T-cell (primary cell): ENCODE measurements at places on chromosomes 16 and 17.

DNA sequence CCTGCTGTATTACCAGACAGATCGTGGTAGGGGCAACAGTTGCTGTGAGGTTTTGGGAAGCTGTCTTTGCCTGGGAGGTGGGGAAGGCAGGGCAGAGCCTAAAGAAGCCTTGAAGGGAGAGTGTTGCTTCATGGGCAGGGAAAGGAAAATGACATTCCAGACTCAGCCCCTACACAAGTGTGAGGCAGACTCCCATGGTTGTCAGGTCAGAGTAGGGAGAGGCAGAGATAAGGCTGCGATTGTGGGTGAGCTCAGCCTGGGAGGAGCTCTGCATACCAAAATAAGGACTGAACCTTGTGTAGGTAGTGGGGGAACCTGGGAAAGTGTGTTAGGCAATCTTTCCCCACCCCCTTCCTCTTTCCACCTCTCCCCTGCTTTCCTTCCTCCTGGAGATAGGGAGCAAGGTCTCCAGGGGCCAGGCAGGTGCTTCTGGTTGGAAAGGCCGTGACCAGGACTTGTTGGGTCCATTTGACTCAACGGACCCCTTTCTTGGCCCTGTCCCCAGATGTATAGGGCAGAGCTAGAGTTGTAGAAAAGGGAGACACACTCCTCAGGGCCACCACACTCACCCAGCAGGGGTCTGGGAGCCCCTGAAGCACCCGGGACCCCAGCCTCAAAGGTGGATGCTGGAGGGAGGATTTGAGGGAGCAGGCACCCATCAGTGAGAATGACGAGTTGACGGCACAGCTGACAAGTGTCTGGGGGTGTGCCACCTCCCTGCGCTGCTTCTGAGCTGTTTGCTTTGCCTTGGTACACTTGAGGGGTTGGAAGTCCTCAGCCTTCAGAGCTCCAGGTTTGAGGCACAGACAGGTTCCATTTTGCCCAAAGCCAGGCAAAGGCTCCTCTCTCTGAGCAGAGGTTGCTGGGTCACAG is 18.5 kb upstream of the TOB1 start:
- H3K4me1 ChIP-seq: peaks cover 33% of the 10 kb centered on the region
- H3K4me3 ChIP-seq: no peak overlapping the region
- no peak overlapping the region for H3K27ac ChIP-seq
- H3K27me3 ChIP-seq: no peaks in the 10 kb centered on the region

GRCh38 chr16:11446566-11447119 is 101.4 kb downstream of the RMI2 start:
- no peaks in the 10 kb centered on the region for H3K27me3 ChIP-seq
- DNase-seq: no peak

DNA sequence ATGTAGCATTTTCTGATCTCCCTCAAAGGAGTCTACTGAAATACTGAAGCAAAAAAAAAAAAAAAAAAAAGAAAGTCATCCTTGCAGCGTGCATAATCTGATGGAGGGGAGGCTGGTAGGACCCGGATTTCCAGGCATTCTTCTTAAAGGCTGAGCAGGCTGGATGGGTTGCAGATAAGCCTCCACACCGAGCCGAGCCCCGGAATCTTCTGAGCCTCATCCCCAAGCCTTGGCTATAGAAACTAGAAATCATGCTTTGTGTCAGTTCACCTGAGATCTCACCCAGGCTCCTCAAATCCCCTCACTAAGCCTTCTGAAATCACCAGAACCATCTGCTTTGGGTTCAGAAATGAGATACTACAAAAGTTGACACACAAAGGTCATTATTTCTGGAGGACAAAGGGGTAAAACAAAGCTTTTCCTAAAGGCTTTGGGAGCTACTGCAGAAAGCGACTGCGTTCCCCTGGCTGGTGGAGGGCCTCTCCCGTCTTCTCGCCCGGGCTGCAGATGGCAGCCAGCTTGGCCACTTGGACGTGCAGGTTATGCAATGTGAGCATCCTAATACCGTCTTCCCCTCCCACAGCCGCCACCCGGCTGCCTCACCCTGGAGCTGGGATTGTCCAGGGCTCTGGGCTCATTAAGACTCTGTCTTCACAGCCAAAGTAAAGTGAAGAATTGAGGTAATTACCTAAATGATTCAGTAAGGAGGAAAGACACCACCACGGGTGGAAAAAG is 4.7 kb upstream of the CACNG4 start:
- peaks cover under 1% of the 10 kb centered on the region for H3K4me1 ChIP-seq
- H3K4me3 ChIP-seq: no peak overlapping the region
- no peaks in the 10 kb centered on the region for H3K36me3 ChIP-seq
- DNase-seq: no peak
- no peak overlapping the region for H3K27ac ChIP-seq

GRCh38 chr17:12743046-12743445 is 46.3 kb upstream of the ARHGAP44 start:
- no peak for DNase-seq
- H3K36me3 ChIP-seq: no peaks in the 10 kb centered on the region
- H3K27ac ChIP-seq: no peak overlapping the region
- no peaks in the 10 kb centered on the region for H3K4me1 ChIP-seq
- H3K27me3 ChIP-seq: no peaks in the 10 kb centered on the region
- no peak overlapping the region for H3K4me3 ChIP-seq

GRCh38 chr16:57979006-57979585 is 8.2 kb upstream of the CNGB1 start:
- H3K4me3 ChIP-seq: no peak overlapping the region
- H3K36me3 ChIP-seq: no peaks in the 10 kb centered on the region
- no peak for DNase-seq
- H3K27ac ChIP-seq: no peak overlapping the region

DNA sequence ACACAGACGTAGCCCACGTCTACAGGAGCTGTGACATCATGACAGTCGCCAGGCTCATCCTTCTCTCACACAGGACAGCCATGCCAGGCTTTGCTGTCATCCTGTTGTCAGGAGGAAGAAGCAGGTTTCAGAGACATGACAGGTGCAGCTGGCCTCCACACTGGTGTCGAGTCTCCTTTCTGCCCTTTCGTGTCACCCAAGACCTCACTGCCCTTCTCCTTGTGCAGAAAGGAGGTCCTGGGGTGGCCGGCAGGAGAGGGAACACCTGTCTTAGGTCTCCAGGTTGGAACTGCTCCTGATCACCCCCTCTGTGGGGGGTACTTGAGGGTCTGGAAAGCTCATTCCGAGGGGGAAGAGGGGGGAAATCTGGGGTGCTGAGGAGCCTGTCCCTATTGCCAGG is 41.6 kb upstream of the IRF8 start:
- no peaks in the 10 kb centered on the region for H3K36me3 ChIP-seq
- H3K27me3 ChIP-seq: peaks cover 18% of the 10 kb centered on the region
- no peaks in the 10 kb centered on the region for H3K4me1 ChIP-seq
- no peak overlapping the region for H3K27ac ChIP-seq
- no peak for DNase-seq

- H3K4me1 ChIP-seq: peaks cover 10% of the 10 kb centered on the region
- no peaks in the 10 kb centered on the region for H3K27me3 ChIP-seq
- H3K4me3 ChIP-seq: no peak overlapping the region
These were observed 1.8 kb downstream of the ZNF23 start for GRCh38 chr16:71460236-71460635.

DNA sequence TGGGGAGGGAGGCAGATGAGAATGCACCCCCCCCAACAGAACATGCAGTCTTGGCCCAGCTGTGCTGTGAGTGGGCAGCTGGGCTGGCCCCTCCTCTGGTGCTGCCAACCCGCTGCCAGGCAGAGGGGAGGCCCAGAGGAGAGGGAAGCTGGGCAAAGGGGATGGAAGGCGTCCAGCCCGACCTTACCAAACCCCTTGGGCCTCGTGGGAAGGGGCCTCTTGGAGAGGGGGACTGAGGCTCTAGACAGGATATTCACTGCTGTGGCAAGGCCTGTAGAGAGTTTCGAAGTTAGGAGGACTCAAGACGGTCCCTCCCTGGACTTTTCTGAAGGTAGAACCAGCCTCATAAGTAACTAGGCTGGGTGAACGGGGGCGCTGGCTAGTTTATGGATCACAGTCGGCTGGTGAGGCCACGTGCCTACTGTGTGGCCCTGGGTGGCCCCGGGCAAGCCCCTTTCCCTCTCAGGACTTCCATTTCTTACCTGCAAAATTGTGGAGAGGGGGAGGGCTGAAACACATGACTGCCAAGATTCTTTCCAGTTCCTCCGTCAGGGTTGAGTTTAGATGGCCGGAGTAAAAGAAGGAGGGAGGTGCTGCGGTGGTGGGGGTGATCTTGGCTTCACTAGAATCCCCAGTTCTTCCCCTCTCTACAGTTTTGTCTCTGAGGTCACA is 857 bp upstream of the STAT5A start:
- DNase-seq: peak; percentile 27
- no peaks in the 10 kb centered on the region for H3K36me3 ChIP-seq
- peaks cover 19% of the 10 kb centered on the region for H3K4me1 ChIP-seq

DNA sequence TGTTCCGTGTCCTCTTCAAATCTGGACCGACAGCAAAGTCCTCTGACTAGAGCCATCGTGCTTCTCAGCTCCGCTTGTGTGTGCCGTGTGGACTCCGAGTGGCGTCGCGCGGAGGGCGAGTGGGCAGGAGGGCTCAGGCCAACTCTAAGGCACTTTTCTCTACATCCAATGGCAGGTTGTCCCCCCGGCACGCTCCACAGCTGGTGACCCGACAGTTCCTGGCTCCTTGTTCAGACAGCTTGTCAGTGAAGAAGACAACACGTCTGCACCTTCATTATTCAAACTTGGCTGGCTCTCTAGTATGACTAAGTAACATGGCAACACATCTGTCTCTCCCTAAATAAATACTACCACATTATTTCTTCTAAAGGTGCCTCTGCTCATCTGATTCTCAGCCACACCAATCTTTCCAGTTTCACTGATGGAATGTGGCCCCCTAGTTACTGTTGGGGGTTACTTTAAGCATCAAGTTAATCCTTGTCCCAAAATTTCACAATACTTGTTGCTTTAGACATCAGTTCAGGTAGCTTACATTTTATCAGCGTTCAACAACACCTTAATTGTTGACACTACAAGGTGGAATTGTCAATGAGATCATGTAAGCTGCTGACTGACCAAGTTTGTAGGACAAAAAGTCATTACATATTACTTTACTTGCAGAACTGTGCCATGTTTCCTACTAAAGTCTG is 15.4 kb downstream of the COG1 start:
- H3K36me3 ChIP-seq: peaks cover 58% of the 10 kb centered on the region
- no peak overlapping the region for H3K4me3 ChIP-seq
- no peaks in the 10 kb centered on the region for H3K27me3 ChIP-seq
- no peak overlapping the region for H3K27ac ChIP-seq

DNA sequence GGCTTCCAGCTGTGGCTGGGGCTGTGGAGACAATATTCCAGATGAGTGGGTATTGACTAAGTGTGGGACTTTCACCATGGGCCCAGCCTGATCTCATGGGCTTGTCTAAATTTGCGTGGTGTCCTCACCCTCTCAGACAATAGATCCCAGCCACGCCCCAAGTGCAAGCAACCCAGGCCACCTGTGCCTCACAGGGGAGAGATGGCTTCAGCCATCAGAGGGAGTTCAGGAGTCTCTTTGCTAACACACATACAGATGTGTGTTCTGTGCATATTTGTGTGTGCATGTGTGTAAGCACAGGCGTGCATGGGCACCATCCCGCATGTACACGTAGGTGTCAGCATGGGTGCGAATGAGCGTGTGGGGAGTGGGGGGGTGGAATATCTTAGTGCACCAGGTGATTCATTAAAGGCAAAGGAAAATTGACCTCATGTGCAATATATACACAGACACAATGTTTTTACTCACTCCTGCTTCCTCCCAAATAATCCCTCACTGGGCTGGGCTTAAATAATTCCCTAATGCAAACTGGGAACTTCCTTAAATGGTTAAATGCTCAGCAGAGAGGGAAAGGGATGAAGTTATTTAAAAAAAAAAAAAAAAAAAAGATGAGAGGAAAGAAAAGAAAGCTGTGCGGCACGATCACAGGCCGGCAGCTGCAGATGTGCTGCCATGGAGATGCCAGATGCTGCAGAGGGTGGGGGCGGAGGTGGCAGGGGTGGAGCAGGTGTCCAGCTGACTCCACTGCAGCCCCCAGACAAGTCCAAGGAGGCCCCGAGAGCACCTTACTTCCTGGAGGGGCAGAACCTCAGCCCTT is 24.0 kb upstream of the CDC42EP4 start:
- H3K27ac ChIP-seq: no peak overlapping the region
- no peak for DNase-seq
- no peaks in the 10 kb centered on the region for H3K27me3 ChIP-seq
- no peaks in the 10 kb centered on the region for H3K4me1 ChIP-seq
- no peaks in the 10 kb centered on the region for H3K36me3 ChIP-seq

GRCh38 chr17:38601539-38602351 is 4.0 kb downstream of the SRCIN1 start:
- no peak overlapping the region for H3K4me3 ChIP-seq
- H3K4me1 ChIP-seq: peaks cover 3% of the 10 kb centered on the region
- no peaks in the 10 kb centered on the region for H3K36me3 ChIP-seq
- no peak for DNase-seq

DNA sequence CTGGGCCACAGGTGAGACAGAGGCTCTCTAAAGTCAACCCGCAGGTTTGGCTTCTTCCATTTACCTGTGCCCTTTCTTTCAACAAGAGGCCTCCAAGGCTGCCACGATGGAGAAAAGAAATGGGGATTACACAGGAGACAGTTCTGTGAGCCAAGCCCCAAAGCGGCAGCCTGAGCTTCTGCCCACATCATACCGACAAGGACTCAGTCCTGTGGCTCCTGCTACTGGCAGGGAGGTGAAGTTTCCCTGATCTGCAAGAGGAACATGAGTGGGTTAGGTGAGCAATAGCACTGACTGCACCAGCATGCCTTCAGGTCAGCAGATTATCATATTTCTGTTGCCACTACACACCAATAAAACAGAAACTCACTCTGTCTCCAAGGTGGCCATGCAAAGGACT is 800.0 kb downstream of the KCNJ18 start:
- H3K27me3 ChIP-seq: no peaks in the 10 kb centered on the region
- H3K27ac ChIP-seq: no peak overlapping the region
- no peak overlapping the region for H3K4me3 ChIP-seq
- H3K4me1 ChIP-seq: no peaks in the 10 kb centered on the region
- no peak for DNase-seq

DNA sequence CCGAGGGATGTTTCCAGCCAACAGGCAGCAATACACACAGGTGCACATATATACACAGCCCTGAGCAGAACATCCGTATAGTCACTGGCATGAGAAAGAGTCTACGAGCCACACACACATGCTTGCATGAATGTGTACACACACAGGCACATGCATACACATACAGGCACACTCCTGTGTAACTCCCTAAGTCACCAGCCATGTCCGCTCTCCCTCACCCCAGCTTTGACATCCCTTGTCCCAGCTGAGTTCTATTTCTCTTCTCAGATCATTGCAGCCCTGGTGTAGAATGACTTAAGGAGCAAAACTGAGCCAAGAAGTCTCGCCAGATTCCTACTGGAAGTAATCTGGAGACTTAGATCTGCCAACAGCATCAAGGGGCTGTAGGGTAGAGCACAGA is 13.1 kb downstream of the CDRT4 start:
- DNase-seq: no peak
- peaks cover 6% of the 10 kb centered on the region for H3K36me3 ChIP-seq
- H3K4me1 ChIP-seq: no peaks in the 10 kb centered on the region
